ENCODE measurements at places on chromosomes 16 and 17.
A peak's percentile ranks its signal among the peaks of the same experiment; 100 is the strongest.

DNA sequence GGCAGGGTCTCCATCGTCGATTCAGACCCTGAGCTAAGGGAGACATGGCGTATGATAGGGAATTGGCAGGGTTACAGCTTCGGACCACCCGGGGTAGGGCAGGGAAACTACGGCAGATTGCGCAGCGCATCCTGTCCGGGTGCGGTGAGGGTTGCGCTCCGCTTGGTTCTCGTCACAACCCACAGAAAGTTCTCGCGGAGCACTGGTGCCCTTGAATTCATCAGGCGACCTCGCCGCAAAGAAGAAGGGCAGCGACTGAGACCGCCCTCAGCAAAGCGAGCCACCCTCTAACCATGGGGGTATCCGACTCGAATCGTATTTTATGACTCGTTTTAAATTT lies 1.2 kb downstream of the HS3ST3B1 start:
- DNase-seq, result no peak

DNA sequence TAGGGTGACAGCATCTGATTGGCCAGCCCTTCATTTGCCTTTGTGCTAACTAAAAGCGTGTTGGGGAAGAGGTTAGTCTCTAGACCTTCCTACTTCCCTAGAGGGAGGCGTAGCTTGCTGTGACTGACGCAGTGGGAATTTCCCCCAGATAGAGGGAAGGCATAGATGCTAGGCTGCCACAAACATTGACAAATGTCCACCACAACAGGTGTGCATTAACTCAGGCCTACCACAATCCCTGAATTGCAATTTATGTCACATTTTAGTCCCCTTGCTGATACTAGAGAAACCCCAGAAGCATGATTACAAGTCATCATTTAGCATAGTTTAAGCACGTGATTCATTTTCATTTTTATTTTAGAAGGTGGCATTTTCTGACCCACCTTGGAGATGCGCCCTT lies 76.3 kb upstream of the WSB1 start:
- DNase-seq, result no peak

GRCh38 chr17:62745806-62746205 lies 62.3 kb downstream of the MARCHF10 start:
- DNase-seq, result no peak

- DNase-seq, result no peak
Measured at GRCh38 chr17:77779711-77780539, 178.6 kb upstream of the TNRC6C start.

- no peak for DNase-seq
Measured at GRCh38 chr16:28823291-28823872, 583 bp downstream of the ATXN2L start.

DNA sequence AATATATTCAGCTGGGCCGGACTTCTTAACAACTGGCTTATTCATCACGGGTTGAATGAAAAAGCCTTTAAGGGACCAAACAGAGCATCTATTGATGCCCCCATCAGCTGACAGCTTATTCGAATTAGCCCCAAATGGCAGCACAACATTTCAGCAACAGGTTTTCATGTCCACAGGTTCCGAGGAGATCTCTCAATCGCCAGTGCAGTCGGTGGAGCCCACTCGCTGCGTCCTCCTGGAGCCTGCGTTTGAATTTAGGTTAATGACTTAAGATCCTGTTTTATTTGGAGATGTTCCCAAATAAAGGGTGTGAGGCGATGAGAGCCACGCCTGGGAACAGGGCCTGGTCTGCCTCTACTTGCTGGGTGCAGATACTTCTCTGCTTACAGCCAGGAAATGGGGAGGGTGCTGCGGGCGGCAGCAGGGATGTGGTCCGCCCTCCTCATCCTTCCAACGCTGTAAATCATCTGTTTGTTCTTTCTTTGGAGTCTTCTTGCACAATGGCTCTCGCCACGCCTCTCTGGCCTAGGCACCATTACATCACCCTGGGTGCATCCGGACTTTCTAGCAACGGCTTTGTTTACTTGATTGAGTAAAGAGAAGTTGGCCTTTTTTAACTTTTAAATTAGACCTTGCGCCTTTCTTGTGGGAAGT lies 22.6 kb downstream of the NDE1 start:
- DNase-seq, result peak; percentile 32

Data from stimulated activated CD8-positive, alpha-beta memory T cell treated with anti-CD3 and anti-CD28 coated beads, Interleukin-7, amount 100 ng/mL, for 1 hour (primary cell).